ENCODE measurements at places on chromosomes 4 and X.
A peak's percentile ranks its signal among the peaks of the same experiment; 100 is the strongest.

DNA sequence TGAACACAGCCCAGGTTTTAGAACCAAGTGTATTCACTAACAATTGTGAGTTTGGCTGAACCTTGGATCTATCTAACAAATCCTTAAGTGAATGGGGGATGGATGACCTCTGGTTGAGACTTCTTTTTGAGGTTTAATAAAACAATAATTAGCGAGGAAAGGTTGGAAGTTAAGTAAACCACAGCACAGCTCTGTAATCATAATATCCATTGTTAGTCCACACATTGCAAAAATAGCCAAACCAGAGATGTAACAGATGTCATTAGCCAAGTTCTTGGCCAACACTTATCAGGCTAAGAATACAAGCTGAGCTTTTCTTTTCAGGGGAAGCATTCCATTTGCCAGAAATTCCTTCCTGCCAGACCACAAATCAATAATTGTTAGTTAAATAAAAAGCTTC is 59.1 kb downstream of the FREM3 start:
- no peak for DNase-seq

GRCh38 chr4:67603310-67604028 is 44.9 kb downstream of the STAP1 start:
- no peak for DNase-seq

- no peak for DNase-seq
These were observed 17.1 kb upstream of the PAGE2B start for GRCh38 chrX:55057675-55058249.

- DNase-seq: no peak
These were observed 6.4 kb downstream of the MAB21L2 start for GRCh38 chr4:150588316-150588715.

DNA sequence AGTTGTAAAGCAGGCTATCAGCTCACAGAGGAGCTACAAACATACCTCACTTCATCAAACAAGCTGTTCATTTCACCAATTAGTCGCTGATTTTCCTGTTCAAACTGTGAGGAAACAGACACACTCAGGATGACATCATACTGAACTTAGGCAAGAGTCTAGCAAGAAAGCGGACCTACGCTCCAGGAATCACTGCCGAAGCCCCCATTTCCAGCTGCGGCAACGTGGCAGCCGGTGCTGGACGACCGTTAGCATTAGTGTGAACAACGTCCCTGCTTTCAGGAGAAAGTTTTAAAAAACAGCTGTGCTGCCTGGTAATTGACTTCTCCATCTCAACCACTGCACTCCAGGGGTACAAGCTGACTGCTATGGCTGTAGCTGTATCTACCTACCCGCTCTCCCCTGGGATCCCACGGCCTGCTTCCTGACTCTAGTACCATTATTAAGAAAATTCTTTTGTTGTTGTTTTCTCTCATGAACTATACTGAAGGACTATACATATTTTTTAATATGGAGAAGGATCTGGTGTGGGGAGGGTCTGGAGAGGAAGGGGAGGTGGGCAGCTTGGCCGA is 38.3 kb downstream of the NSG1 start:
- DNase-seq: no peak

DNA sequence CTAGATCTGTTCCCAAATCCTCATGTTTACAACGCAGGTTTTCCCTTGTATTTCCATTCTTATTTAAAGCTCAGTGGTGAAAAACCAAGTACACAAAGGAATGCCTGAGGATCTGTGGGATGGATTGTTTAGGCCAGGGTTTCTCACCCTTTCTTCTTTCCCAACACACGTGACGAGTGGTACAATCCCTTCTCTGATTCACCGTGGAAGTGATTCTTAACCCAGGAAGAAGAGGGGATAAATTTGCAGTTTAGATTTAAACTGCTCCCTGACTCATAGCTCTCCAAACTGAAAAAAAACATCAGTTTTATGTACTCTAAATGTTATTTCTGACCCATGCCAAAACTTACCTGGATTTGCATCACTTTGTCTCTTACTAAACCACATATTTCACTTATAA is 17.0 kb downstream of the PAQR3 start:
- DNase-seq: no peak

GRCh38 chr4:112381996-112382692 is 85.0 kb downstream of the ALPK1 start:
- no peak for DNase-seq

- no peak for DNase-seq
These were observed 103.8 kb downstream of the CAMK2D start for GRCh38 chr4:113657586-113658233.

- DNase-seq: no peak
These were observed at the start of gene ZAR1 for GRCh38 chr4:48490012-48490679. Gene ZAR1, plus strand, starts transcription at chr4:48490252. Its CDS starts 40 bp downstream, at chr4:48490292.

DNA sequence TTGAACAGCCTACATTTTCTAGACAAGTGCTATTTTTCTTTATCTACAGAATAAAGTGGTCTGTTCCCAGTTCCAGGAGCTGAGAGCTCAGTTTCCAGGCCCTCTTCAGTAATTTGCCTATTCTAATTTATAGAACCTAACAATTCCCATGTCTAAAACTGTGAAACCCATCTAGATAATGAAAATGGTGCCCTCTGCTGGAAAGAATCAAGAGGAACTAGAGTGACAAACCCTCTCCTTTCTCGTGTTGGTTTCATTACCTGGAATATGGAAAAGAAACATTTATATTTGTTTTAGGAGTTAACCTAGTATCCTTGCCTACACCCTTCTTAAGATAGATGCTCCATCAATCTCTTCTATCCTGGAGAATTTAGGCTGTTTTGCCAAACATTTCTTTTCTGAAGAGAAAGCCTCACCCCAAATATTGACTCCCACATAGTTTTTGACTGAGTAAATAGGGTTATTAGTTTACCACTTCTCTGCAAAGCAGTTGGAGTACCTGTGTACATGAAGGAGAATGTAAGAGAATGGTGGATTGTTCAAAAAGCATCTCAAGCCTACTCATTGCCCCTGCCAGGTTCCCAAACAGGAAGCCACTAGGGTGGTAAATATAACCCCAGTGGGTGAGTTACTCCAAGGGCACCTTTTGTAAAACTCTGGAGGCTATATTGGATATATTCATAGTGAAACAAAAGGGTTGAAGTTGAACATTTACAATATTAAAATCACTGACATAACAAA is 121.6 kb downstream of the RASL11B start:
- peak; percentile 51 for DNase-seq

- no peak for DNase-seq
These were observed 249.8 kb upstream of the ANXA10 start for GRCh38 chr4:167842487-167842886.

- no peak for DNase-seq
These were observed 26.4 kb downstream of the WFS1 start for GRCh38 chr4:6296026-6296425.

DNA sequence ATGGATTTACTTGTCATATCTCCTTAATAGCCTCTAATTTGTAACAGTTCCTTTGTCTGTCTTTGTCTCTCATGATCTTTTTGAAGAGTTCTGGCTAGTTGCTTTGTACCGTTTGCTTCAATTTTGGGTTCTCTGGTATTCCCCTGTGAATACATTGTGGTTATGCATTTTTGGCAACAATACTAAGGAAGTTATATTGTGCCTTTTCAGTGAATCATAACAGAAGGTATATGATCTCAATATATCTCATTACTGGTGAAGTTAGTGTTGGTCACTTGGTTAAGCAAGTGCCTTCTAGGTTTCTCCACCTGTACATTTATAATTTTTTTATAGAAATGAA is 48.6 kb downstream of the DCLK2 start:
- DNase-seq: no peak

GRCh38 chrX:102712216-102712966 is at the start of gene GPRASP2:
Gene GPRASP2, plus strand, starts transcription at chrX:102712448. Its CDS starts 2,422 bp downstream, at chrX:102714870.
- no peak for DNase-seq

DNA sequence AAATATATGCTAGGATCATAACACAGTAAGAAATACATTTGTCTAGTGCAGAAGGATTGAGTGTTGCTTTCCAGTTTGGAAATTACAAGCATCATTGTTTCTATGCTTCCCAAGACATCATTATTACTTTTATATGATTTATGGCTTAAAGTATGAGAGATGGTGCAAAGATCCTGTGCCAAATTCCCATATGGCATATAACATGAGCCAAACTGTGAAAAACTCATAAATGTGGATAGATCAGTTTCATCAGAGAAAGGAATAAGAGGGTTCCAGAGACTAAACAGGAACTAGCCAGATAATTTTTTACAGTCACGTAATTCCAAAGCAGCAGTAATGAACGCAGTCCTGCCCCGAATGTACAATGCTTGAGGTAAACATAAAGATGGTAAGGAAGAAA is 126.3 kb downstream of the PRDM5 start:
- no peak for DNase-seq

DNA sequence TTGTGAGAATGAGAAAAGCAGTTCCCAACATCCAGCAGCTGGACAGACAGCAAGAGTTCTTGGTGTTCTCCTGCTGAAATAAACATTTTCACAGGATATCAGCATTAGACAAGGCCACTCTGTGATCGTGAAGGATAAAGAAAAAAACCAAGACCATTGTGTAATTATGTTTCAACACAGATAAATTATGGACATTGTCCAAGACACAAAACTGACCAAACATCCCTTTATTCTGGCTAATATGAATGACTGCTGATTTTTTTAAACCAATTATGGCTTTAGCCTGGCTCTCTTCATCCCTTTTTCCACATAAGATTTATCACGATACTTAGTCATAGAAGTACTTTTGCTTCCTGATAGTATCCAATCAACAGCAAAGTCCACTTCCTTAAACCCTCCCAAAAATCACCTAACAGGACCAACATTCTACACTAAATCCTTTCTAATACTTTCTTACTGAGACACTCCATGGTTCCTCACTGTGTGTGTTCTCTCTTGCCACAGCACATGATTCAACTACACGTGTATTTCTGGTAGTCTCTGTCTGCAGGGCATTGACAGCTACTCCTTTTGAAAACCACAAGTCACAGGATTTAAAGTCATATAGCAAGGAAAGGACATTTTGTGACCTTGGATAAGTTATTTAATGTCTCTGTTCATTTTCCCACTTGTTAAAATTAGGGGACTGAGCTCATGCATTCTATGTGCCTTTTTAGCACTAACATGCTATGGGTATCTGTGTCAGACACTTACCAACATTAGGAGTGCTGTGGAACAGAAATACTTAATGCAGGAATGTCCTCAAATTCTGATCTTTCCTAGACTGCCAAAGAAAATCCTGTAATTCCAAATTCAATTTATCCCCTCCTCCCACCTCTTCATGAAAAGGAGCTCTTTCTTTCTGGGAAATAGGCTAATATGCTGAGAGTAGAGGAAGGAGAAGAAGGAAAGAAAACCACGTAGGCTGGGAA is 137.2 kb upstream of the PGRMC2 start:
- DNase-seq: no peak

GRCh38 chr4:96599752-96600151 is 759.9 kb downstream of the PDHA2 start:
- DNase-seq: no peak

- DNase-seq: no peak
These were observed 66.1 kb downstream of the NR3C2 start for GRCh38 chr4:148376151-148376550.

GRCh38 chr4:26194764-26195163 is 126.0 kb upstream of the RBPJ start:
- DNase-seq: no peak

GRCh38 chrX:40444798-40445496 is 135.8 kb upstream of the ATP6AP2 start:
- DNase-seq: no peak

DNA sequence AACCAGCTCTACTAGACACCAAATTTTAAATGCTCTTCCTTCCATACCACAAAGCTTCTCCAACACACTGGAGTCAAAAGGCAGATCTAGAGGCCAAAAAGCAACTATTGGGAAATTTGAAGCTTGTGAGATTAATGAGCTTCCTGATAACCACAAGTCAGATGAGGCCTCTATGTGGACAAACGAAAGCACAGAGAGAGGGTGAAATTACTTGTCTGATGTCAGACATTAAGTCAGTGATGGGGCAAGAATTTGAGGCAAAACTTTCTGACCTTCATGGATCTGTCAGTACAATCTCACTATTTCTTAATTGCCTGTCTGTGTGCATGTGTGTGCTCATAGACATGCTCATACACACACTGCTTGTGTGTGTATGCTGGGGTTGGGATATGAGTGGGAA is 103.6 kb downstream of the GUCY2F start:
- no peak for DNase-seq

DNA sequence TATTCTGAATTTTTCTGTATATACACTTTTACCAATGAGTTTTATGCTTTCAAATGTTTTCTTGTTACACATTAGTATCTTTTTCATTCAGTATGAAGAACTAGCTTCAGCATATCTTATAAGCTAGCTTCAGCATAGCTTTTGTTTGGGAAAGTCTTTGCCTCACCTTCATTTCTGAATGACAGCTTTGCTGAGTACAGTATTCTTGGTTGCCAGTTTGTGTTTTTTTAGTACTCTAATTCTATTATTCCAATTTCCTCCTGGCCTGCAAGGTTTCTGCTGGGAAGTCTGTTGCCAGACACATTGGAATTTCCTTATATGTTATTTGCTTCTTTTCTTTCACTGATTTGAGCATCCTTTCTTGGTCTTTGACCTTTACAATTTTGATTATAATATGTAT is 278.8 kb downstream of the SPATA18 start:
- DNase-seq: no peak

DNA sequence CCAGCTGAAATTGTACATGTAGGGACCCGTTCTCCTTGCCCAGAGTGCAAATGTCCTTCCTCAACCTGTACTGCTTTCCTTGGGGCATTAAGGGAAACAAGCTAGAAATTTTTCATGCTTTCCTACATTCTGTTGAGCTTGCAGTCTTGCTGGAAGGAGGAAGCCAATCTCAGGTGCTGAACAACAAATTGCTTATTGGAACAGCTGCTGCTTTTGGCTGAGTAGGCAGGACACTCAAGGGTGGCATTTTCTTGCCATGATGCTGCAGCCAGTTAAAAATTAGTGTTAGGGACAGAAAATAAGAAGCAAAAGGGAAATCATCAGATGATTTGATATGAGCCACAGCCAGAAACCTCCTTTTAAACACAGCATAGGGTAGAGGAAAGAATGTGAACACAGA is 223.7 kb downstream of the QDPR start:
- no peak for DNase-seq

GRCh38 chr4:87720094-87720691 is 70.1 kb downstream of the DMP1 start:
- DNase-seq: no peak

GRCh38 chr4:77393996-77394395 is 211.6 kb upstream of the CXCL13 start:
- DNase-seq: no peak

- no peak for DNase-seq
These were observed 12.5 kb downstream of the CC2D2A start for GRCh38 chr4:15481961-15482745.

- peak; percentile 5 for DNase-seq
These were observed 31.1 kb downstream of the F11 start for GRCh38 chr4:186297013-186297645.

DNA sequence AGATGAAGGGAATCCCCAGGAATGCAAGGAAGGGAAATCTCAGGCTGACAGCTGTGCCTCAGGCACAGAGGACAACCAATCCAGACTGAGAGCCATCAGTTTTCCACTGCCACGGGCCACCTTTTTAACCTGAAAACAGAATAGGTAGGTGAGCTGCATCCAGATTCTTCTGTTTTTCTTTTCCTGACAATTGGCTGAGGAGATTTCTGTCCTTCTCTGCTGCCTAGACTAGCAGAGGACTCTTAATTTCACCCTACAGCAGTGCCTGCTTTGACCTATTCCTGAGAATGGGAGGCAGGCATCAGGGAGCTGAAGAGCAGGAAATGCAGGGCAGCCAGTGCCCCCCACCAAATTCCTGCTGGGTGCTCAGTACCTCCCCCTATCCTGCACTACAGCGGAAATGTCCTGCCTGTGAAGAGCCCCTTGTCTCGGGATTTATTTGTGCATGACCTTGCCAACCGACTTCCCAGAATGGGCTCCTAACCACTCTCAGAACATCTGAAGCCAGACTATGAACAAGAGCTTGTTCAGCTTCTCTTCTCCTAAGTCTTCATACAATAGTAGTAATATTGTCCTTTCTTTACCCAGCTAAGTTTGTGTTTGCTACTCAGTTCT is 65.1 kb downstream of the CASK start:
- DNase-seq: no peak

Measured in cerebellar nuclear complex (tissue), 1 donor.